Esophagus mucosa (tissue), 1 donor: ENCODE measurements at places on chromosomes 2 and 18. TPM values are rescaled to one million over a fixed set of nuclear protein-coding genes. Genes with fewer than 3 reads are reported as not detected.

GRCh38 chr2:128395640-128396499, 77.2 kb upstream of the HS6ST1 start:
- ATAC-seq = peak; percentile 91

DNA sequence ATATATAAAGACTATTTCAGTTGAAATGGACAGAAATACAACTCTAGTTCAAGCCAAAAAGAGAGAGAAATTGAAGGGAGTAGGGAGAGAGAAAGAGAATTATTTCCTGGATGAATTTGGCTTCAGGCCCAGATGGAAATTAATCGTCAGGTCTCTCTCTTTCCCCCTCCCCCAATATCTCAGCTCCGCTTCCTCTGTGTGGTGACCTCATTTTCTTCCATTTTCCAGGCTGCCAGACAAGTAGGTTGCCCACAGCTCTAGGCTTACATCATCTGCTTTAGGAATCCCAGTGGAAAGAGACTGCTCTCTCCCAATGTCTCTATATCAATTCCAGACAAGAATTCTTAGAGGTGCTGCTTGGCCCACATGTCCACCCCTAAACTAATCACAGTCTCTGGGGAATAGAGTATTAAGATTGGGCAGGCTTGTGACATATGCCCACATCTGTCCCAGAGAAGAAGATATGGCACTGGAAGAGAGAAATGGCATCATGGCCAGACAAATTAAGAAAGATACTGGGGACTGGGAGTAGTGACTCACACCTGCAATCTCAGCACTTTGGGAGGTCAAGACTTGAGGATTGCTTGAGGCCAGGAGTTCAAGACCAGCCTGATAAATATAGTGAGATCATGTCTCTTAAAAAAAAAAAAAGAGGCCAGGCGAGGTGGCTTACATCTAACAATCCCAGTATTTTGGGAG, 37.2 kb upstream of the CFAP36 start:
- no peak for ATAC-seq

The IL1F10 gene
- total RNA-seq = not detected

- no peak for ATAC-seq
Observed at GRCh38 chr2:38037757-38038621, 38.0 kb downstream of the CYP1B1 start.

- peak; percentile 25 for ATAC-seq
Observed at GRCh38 chr18:68714366-68714711, 569 bp downstream of the TMX3 start.

The MATN3 gene
- total RNA-seq = 0.56 TPM

DNA sequence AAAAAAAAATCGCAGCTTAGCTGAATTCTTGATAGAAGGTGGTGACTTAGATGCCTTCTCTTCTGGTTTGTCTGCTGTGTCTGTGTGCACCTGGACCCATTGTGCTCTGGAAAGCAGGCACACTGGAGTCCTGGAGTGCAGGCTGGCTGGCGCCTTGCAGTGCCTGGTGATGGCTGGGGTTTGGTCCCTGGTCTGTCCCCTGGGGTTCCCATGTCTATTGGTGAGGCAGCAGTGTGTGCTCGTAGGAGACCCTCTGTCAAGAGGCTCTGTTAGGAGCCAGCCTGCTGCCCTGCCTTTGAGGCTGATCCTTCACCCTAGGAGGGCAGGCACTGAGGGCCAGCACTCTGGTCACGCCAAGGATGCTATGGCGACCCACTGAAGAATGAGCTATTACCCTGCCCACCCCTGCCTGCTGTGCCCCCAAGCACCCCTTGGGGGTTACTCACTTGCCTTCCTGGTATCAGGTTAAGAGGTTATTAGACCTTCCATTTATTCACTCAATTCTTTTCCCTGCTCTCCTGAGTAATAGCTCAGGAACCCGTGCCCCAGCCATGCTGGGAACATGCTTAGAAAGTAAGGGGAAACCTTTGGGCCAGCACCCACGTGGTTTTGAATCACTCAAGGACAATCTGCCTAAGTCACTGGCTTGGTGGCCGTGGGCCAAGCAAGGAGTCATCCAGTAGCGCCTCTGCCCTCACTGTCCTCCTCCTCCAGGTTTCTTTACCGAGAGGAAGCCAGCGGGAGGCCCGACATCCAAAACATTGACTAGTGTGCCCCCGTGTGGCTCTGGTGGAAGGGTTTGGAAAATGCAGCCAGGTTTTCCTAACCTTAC, 284.5 kb downstream of the PRKCE start:
- peak; percentile 92 for ATAC-seq

The GPAT2 gene
- total RNA-seq = 0.44 TPM

- no peak for ATAC-seq
Observed at GRCh38 chr2:31383471-31384153, 30.9 kb downstream of the XDH start.
